ENCODE measurements at places on chromosomes 16 and 17. TPM values are rescaled to one million over a fixed set of nuclear protein-coding genes. Genes with fewer than 3 reads are reported as not detected.

Gene KRT12
- total RNA-seq, result not detected

Gene TBC1D3E
- total RNA-seq, result not detected

Gene GJC1
- total RNA-seq, result 2.7 TPM

GRCh38 chr16:53090591-53091411 lies 36.0 kb downstream of the CHD9 start:
- no peak overlapping the region for H3K4me3 ChIP-seq
- no peaks in the 10 kb centered on the region for H3K27me3 ChIP-seq
- no peak overlapping the region for H3K27ac ChIP-seq
- H3K4me1 ChIP-seq, result peaks cover 44% of the 10 kb centered on the region

DNA sequence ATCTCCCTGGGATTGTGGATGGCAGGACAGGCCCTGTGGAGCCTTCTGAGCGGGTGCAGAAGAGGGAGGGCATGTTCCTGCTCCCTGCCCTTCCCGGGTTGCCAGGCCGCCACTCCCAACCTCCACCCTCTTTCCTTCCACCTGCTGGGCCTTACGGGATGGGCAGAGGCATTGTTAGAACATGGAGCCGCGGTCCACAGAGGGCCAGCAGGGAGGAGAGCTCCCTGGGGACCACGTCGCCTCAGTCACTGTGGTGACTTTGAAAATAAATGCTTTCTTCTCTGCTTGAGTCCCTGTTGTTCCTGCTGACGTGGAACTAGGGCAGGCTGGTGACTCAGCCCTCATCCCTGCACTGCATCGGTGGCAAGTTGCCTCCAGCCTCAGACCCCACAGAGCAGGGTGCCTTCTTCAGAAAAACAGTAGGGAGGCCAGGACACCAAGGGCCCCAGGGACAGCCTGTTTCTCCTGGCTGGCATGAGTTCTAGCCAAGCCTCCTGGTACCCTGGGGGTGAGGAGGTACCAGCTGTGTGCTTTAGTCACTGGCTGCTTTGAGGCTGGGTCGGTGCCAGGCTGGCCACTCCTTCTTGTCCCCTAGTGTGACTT lies 224.9 kb downstream of the SEC14L1 start:
- H3K36me3 ChIP-seq, result no peaks in the 10 kb centered on the region
- H3K4me1 ChIP-seq, result peaks cover 18% of the 10 kb centered on the region
- H3K27me3 ChIP-seq, result peaks cover 7% of the 10 kb centered on the region
- no peak overlapping the region for H3K27ac ChIP-seq

DNA sequence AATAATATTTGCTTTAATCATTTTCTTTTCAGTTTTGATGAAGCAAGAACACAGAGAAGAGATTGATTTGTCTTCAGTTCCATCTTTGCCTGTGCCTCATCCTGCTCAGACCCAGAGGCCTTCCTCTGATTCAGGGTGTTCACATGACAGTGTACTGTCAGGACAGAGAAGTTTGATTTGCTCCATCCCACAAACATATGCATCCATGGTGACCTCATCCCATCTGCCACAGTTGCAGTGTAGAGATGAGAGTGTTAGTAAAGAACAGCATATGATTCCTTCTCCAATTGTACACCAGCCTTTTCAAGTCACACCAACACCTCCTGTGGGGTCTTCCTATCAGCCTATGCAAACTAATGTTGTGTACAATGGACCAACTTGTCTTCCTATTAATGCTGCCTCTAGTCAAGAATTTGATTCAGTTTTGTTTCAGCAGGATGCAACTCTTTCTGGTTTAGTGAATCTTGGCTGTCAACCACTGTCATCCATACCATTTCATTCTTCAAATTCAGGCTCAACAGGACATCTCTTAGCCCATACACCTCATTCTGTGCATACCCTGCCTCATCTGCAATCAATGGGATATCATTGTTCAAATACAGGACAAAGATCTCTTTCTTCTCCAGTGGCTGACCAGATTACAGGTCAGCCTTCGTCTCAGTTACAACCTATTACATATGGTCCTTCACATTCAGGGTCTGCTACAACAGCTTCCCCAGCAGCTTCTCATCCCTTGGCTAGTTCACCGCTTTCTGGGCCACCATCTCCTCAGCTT lies 45.0 kb downstream of the ESRP2 start:
- H3K4me3 ChIP-seq, result no peak overlapping the region
- peaks cover 59% of the 10 kb centered on the region for H3K36me3 ChIP-seq
- H3K27me3 ChIP-seq, result no peaks in the 10 kb centered on the region
- no peak for DNase-seq
- no peaks in the 10 kb centered on the region for H3K4me1 ChIP-seq

DNA sequence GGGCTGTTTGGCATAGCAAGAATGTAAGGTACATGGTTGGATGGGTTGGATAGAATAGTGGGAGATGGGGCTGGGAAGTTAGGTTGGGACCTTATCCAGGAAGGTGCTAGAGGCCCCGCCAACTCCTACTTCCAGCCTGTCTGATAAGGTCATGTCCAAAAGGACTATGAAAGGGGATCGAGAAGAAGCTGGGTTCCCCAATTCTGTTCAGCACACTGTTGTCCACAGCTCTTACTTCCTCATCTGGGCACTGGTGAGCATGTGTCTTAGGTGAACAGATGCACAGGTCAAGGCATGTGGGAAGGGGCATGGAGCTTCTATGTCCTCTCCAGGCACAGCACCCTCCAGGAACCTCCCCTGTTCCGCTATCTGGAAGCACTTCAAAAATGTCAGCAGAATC lies 5.6 kb upstream of the ULK2 start:
- no peaks in the 10 kb centered on the region for H3K36me3 ChIP-seq
- H3K4me3 ChIP-seq, result no peak overlapping the region

DNA sequence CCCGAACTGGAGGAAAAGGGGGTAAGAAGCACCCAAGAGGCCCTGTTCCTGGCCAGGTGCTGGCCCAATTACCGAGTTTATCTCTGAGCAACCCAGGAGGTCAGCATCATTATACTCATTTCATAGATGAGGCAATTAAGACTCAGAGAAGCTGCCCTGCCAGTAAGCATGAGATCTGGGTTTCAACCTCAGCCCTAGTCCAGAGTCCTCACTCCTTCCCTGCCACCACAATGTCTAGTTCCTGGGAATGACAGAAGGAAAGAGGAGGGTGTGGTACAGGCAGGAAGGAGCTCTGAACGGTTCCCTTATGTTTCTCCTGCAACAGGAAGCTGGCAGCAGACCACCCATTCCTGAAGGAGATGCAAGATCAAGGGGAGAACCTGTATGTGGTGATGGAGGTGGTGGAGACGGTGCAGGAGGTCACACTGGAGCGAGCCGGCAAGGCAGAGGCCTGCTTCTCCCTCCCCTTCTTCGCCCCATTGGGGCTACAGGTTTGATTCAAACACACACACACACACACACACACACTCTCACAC lies 7.4 kb downstream of the GSDMA start:
- no peak for DNase-seq
- H3K4me3 ChIP-seq, result no peak overlapping the region
- no peaks in the 10 kb centered on the region for H3K36me3 ChIP-seq
- H3K27ac ChIP-seq, result no peak overlapping the region
- H3K27me3 ChIP-seq, result peaks cover 55% of the 10 kb centered on the region
- peaks cover 7% of the 10 kb centered on the region for H3K4me1 ChIP-seq

DNA sequence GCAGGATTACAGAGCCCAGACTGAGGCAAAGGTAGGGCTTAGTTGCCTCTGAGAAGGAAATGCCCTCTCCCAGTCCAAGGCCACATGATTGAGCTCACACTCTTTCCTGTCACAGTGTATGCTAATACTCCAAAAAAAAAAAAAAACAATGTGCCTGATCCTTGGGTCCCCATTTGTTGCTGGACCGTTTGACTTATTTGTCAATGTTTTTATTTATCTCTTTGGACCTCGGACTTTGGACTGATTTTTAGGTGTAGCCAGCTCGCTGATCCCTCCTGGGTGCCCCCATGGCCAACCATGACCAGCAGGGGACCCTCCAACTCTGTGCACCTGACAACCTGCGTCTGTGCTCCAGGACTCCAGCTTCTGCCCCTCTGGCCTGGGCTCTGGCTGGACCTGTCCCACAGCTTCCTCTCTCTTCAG lies 622 bp upstream of the CCL16 start:
- no peak overlapping the region for H3K4me3 ChIP-seq
- DNase-seq, result no peak
- H3K36me3 ChIP-seq, result peaks cover 2% of the 10 kb centered on the region
- no peak overlapping the region for H3K27ac ChIP-seq
- H3K4me1 ChIP-seq, result peaks cover 11% of the 10 kb centered on the region
